ENCODE measurements at places on chromosomes 6 and 20.

DNA sequence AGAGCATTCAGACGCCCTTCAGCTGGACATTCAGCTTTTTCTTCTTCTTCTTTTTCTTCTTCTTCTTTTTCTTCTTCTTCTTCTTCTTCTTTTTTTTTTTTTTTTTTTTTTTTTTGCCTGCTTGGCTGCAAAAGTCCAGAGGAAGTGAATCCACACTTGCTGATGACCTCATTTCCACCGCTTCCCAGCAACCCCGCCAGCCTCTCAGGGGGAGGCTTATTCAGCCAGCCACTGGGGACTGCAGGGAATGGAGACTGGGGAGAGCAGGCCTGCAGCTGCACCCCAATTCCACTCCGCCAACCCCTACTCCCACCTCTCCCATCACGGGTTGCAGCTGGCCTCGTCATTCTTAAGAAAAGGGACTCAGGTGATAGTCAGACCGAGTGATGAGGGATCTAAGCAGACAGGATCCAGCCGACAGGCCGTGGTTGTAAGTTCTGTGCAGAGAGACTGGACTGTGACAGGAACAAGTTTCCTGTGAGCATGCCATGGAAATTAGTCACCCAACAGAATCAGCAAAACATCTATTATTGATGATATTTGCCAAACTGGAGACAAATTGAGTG lies 59.0 kb upstream of the QKI start:
- no peak for DNase-seq

DNA sequence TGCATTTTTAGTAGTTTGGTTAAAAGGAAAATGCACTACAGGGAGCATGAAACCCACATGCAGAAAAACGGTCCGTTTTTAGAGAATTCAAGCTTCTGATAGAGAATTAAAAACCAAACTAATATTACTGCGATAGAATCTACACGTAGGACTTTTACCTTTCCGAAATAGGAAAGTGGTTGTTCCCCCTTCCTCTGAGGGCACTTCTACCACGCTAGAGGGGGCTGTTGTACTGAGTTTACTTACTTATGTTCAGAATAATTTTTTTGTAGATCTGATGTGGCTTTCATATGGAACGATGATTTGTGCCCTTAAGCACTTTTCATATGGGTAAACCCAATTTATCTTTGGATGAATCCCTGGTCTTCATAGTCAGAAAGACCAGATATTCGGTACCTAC lies 264.3 kb upstream of the PLN start:
- DNase-seq = peak; percentile 52

- DNase-seq = peak; percentile 7
These were observed 212.9 kb downstream of the COL19A1 start for GRCh38 chr6:70079241-70079640.

DNA sequence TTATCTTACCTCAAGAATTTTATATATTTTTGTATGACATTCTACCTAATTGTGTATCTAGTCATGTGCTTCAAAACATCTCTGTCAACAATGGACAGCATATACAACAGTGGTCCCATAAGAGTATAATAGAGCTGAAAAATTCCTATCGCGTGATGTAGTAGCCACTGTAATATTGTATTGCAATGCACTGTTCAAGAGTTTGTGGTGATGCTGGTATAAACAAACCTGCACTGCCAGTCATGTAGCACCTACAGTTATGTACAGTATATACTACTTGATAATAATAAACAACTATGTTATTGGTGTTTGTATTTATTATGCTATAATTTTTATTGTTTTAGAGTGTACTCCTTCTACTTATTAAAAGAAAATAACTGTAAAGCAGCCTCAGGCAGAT lies 672.7 kb downstream of the CD109 start:
- no peak for DNase-seq

DNA sequence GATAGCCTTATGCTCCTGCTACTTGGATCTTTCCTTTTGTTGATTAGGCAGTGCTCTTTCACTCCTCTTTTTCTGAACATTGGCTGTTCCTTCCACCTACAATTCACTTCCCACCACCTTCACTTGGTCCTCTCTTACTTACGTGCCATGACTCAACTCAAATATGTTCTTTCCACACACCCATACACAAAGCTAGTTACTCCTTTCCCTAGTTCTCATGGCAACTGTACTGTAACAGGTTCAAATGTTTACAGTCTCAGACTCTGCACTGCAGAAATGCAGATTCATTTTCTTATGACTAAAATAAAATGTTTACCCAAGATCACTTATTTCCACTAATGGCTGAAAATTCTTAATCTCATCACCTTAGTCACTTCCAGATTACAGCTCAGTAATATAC lies 174.0 kb upstream of the TSHZ2 start:
- DNase-seq = no peak

- no peak for DNase-seq
These were observed 832.3 kb upstream of the ADGRB3 start for GRCh38 chr6:67802771-67803170.

- DNase-seq = no peak
These were observed 296.6 kb upstream of the MANEA start for GRCh38 chr6:95280686-95281273.

DNA sequence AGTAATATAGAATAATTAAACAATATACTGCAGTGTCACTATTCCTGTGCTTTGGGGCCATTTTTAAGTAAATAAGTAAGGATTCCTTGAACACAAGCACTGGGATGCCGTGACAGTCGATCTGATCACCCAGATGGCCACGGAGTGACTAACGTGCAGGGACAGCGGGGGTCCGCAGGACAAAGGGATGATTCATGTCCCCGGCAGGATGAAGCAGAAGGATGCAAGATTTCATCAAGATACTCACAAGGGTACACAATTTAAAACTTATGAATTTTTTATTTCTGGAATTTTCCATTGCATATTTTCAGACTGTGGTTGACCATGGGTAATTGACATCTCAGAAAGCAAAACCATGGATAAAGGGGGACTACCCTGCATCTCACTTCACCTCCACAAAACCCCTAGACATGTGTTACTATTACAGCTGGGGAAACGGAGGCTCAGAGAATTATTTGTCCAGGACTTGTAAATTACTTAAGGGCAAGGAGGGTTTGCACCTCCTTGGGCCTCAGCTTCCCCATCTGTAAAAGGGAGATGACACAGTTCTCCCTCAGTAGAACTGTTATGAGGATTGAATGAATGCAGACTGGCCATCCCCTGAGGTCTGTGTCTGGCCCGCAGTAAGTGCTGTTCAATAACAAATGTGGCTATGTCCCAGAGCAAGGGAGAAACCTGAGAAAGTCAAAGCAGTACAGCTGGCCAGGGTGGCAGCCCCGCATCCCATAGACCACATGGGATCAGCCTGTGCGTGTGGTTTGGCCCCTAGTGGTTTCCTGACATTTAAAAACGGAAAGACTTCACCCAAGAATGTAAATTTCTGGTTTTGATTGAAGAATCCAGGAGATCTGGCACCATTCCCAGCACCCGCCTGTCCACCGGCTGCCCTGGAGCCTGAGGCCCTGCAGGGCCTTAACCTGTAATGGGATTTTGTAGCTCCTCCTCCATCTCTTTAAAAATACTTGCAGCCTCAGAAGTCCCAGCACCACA lies 235.5 kb downstream of the BMP7 start:
- DNase-seq = no peak

DNA sequence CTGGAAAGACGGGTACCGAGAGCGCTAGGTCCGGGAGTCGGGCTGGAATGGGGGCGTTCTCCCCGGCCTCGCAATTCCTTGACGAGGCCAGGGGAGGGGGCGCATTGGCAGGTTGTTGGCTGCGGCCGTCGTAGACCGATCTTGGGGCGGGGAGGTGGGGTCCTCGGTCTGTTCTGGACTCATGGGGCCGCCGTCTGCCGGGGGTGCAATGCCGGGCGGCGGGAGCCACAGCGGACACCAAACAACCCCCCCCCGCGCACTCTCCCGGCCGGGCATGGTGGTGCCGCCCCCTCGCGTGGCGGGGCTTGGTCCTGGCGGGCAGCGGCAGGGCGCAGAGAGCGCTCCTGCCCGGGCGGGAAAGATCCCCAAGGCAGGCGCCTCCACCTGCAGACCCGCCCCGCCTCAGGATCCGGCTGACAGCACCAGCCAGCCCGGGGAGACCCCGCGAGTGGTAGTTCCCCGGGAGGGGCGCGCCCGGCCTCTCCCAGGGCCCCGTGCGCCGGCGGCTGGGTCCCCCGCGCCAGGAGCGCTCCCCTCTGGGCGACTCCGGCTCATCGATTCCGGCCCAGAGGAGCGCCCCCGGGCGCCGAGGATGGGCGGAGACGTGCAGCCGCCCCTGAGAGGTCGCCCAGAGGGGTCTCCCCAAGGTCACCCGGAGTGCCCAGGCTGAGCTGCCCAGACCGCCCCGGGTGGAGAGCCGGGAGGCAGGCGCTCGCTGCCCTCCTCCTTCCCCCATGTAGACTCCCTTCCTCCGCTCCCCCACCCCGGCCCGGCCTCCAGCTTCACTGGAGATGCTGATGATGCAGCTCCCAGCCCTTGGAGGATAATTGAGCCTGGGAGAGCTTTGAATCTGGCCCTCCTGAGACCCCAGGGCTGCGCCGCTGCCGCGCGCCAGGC lies 709 bp downstream of the PPP1R16B start:
- DNase-seq = peak; percentile 51

DNA sequence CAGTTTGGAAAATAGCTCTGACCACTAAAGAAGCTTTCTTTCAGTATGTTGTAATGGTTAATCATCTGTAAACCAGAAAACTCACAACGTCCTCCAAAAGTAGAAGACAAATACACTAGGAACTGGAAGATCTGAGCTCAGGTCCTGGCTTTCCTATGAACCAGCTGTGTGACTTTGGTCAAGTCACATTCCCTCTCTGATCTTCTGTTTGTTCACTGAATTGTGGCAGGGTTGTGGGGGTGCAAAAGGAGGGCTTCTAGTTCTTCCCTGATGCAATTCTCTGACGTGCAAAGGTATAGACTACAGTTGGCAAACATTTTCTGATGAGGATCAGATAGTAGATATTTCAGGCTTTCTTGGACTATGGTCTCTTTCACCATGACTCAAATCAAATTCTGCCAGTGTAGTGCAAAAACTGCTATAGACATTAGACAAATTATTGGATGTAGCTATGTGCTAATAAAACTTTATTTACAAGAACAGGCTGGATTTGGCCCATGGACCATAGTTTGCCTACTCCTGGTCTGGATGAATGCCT lies 44.9 kb downstream of the ATXN1 start:
- DNase-seq = no peak

- DNase-seq = no peak
These were observed 113.9 kb downstream of the SLC16A10 start for GRCh38 chr6:111201244-111201554.

GRCh38 chr6:63888416-63888815 lies 252.8 kb downstream of the PHF3 start:
- DNase-seq = no peak

DNA sequence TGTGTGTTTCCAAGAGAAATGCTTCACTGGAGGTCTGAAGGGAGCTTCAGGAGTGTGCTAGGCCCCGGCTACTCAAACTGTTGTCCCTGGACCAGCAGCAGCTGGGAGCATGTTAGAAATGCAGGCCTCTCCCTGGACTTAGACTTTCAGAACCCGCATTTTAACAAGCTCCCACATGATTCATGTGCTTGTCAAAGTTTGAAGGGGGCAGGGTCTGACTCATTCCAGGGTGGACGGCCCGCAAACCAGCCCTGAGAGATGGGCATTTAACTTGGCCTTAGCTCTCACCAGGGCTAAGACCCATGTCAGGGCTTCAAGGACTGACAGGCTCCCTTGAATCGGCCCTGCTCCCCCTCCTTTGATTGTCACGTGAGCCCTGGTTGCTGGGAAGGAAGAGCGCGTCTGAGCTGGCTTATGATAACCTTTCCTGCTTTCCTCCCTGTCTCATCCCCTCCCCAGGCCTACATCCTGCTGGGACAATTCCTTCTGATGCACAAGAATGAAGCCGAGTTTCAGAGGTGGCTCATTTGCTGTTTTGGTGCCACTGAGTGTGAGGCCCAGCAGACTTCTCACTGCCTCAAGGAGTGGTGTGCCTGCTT lies 35.5 kb downstream of the BANF2 start:
- no peak for DNase-seq

DNA sequence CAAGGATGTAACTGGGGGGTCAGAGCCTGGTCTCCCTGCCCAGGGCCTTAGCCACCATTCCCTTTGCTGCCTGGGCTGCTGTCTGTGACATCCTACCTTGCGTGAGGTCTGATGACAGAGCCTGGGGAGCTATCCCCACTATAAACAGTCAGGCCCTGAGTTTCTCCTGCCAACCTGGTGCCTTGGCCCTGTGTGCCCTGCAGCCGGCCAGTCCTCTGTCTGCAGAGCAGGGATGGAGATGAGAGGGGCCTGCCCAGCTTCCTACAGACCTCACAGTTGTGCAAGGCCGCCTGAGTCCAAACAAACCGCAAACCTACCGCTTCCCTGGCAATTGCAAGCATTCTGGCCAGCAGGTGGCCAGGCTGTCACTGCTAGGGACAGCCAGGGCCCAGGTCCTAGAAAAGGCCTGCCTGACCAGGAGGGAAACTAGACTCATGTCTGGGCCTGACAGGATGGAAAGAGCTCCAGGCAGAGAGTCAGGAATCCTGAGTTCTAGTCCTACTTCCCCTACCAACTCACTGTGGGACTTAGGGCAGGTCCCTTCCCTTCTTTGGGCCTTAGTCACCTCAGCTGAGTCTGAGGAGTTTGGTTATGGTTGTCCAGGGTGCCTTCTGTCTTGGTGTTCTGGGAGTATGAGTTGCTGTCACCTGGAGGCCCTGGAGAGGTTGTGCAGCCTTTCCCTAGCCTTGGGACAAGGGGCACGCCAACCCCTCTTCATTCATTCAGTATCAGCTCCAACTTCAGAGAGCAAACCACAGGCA lies 86.2 kb downstream of the VEGFA start:
- no peak for DNase-seq

DNA sequence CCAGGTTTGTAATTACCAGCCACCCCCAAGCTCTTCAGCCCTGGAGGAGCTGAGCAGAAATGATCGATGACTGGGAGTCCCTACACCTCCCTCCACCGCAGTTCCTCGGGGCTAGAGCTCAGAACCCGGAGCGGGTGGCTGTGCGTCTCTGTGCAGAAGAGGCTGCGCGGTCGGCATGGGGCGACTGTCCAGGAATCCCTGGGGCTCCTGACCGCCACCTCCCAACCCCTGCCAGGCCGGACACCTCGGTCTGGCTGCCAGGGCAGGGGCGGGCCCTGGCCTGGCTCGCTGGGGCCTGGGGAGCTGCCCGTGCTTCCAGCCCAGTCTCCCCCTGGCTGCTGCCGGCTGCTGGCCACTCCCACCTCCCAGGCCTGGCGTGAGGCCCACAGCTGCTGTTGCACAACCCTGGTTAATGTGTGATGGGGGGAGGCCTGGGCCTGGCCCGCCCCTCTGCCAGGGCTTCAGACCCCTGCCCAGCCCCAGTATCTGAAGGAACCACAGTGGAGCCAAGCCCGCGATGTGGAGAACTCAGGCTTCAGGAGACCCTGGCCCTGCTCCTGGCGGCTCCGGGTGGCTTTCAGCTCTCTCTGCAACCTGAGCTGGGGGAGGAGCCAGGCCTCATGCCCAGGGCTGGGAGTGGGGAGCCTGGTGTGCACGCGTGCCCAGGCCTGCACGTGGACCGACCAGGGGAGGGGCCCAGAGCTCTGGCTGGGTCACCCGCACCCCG lies 1.2 kb downstream of the SLC2A4RG start:
- no peak for DNase-seq

GRCh38 chr20:2626853-2627541 lies 25.4 kb upstream of the NOP56 start:
- DNase-seq = no peak

GRCh38 chr6:157996201-157996712 lies 14.6 kb downstream of the SYNJ2 start:
- no peak for DNase-seq
